Putamen (tissue), 1 donor: ENCODE measurements at places on chromosomes 12 and 14.

GRCh38 chr14:47252802-47253201 is 422.6 kb downstream of the MDGA2 start:
- no peak for DNase-seq

DNA sequence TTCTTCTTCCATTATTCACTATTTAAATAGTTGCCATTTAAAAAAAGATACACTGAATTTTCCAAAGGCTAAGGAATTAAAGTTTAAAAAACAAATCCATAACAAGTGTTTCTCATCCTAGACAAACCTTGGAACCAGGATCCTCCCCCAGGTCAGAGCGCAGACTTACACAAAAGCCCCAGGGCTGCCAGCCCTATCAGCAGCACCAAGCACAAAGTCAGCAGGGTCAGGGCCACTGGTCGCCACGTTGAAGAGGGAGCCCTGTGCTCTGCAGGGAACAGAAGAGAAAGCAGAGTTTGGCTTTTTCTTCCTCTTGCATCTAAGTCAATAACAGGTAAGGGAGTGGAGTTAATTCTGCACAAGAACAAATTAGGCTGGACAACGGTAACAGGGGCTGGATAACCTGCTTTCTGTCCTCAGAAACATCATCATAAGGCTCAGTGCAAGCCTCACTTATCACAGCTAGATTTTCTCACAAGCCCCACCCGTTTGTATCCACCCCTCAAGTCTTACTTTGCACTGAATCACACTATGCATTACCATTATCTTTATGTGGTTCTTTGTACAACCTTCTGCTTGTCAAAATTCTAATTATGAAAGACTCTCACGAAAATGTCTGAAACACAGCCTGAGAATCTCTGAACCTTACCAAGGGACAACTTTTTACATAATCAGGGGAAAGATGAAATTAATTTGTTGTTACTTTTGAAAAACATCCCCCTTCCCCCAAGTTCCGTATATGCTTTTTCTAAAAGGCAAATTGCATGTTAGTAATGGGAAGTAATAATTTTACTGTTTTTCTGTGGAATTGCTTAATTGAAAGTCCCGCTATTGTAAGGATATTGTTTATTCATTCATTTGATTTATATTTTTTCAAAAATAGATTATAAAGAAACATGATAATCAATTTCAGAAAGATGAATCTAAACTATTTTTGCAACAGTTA is 9.6 kb downstream of the CLEC1A start:
- DNase-seq = no peak

DNA sequence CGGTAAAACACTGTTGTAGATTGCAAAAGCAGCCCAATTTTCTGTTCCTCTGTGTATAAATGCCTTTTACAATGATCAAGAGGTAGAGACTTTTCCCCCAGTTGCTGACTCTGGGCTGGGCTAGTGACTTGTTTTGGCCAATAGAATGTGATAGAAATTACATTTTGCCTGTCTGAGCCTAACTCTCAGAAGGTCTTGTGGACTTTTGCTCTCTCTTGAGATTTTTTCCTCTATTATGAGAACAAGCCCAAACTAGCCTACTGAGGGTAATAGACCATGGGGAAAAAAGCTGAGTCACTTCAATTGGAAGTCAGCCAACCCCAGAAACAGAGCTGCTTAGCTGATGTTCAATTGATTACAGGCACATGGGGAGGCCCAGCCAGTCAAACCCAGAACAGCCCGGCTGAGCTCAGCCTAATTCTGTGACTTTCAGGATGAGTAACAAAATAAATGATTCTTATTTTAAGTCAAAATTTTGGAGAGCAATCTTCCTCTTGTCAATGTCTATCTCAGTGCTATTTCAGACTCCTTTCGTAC is 61.4 kb downstream of the MYF5 start:
- peak; percentile 45 for DNase-seq

GRCh38 chr12:3727877-3728632 is 24.9 kb downstream of the CRACR2A start:
- DNase-seq = no peak

GRCh38 chr14:78319406-78319805 is 149.2 kb downstream of the NRXN3 start:
- DNase-seq = no peak

DNA sequence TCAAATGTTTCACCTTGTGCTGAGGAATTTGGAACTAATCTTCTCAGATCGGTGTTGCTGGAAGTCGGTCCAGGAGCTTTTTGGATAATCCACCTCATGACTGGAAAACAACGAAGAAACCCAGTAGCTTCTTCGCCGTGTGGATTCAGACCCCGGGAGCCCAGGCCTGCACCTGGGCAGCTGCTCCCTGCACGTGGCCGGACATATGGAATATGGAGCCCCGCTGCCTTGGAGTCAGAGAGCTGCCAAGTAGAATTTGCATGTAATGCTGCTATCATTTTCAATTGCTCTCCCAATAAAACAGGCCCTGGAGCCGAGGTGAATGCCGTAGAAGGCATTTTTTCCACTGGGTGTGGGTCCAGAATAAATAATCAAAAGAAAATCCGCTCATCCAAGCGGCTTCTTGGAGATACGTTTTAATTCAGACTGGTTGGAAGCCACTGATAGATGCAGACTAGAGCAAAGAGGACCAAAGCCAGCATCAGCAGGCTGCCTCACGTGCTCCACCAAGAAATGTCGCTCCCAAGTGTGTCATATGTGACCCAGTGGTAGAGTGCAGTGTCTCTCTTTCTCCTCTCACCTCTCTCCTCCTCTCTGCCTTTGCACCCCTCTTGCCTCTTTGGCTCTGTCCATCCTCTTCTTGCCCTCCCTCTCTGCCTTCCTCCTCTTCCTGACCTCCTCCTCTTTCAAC is 115.3 kb downstream of the ZNF664 start:
- no peak for DNase-seq

- no peak for DNase-seq
Measured at GRCh38 chr14:33669111-33669510, 281.8 kb downstream of the EGLN3 start.

DNA sequence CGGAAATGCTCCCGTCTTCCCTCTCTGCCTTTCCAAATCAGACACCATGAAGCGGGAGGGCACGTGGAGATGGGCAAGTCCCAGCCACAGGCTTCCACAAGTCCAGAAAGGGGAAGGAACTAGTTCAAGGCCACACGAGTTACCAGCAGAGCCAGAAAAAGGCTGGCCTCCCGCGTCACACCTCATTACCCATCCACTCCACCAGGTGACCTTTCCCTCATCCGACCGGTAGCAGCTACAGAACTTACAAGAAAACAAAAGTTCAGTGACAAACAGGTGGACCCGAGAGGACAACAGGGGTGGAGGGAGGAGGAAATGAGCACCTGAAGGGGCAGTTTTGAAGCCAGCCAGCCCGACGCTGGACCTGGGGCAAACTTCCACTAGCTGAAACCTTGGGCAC is 46.9 kb downstream of the CHGA start:
- DNase-seq = no peak

- no peak for DNase-seq
Measured at GRCh38 chr12:125882141-125882540, 816.9 kb downstream of the AACS start.

DNA sequence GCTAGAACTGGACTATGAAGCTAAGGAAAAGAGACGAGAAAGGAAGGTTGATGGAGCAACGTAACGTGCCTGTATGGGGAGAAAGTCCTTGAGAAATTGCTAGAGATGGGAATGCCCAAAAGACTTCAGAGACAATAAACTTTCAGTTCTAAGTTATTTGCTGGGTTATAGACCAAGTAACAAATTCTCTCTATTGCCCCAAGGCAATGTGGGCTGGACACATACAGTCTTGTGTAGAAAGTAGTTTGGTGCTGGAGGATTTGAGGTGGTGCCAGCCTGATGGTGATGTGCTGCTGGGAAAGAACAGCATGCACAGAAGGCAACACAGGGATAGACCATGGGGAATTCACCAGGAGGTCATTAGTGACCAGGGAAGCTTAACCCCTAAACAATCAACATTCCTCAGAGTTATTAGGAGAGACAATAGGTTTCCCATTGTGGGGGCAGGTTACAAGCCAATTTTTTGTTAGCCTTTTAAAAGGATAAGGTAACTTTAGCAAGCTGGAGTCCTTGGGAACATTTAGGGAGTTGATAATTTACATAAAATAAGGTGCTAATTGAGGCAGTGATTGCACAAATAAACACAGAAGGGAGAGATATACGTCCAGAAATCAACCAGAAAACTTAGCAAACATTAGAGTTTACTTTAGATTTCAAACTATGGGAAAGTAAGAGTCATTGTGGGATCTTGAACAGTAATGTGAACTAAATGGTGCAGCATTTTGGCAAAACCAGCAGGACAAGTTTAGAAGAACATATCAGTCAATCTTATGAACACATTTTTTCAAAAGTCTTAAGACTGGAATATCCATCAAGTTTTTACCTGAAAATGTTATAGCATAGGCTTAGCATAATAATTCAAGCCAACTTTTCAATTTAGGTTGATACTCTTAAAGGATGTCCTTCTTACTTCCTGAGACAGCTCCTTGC is 61.4 kb downstream of the LMNTD1 start:
- no peak for DNase-seq

DNA sequence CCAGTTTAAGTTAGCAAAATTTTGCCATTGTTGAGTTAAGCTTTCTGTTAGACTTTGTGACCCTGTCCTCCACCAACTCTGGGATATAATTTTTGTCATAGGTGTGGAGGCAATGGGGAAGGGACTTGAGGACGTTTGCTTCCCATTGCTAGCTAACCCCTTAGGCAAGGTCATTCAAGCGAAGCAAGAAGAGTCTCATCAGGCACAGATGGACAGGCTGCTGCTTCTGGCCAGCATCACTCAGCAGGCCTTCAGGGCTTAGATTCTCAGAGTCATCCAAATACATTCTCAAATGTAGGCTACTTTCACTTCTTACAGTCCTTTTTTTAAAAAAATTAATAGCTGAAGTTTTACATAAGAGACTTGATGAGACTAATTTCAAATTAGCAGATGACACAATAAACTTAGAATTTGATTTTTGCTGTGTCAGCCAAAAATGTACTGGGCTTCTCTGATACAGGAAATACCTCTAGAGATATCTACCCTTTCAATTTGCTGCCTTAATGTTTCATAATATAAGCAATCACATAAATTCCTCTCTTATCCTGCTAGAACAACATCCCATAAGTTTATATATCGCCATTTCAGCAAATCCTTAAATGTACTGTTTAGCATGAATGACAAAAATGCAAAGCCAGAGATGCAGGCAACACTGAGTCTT is 875.2 kb downstream of the FLRT2 start:
- no peak for DNase-seq

GRCh38 chr12:50739611-50740010 is 24.3 kb upstream of the ATF1 start:
- DNase-seq = no peak

GRCh38 chr14:27881646-27882045 is 884.9 kb upstream of the FOXG1 start:
- DNase-seq = no peak

DNA sequence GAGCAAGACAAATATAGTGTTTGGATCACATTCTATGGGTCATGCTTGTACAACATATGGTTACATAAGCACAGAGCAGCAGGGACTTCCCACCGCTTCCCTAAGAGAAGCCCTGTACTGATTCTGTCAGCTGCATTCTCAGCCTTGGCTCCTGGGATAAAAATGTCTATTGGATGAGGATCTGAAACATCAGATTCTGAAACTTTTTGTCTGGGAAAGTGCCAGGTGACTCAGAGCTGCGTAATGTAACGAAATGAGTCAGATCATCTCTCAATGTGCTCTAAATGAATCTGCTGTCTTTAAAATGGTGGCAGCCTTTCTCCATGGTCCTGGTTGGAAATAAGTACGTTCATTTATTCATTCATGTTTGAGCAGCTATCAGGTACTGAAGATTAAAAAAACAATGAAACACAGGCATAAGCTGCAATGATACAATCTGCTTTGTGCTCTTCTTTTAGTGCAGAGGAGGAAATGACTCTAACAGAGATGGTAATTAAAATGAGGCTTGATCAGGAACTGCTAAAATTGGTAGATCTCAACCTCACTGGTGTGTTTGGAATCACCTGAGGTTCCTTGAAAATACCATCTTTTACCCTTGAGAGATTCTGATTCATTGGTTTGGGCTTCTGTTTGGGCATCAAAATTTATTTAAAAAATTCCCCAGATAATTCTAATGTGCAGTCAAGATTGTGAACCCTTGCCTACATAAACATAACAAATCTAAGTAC is 99.1 kb upstream of the NAP1L1 start:
- DNase-seq = peak; percentile 83

GRCh38 chr12:43288671-43289425 is 263.2 kb downstream of the ADAMTS20 start:
- no peak for DNase-seq

DNA sequence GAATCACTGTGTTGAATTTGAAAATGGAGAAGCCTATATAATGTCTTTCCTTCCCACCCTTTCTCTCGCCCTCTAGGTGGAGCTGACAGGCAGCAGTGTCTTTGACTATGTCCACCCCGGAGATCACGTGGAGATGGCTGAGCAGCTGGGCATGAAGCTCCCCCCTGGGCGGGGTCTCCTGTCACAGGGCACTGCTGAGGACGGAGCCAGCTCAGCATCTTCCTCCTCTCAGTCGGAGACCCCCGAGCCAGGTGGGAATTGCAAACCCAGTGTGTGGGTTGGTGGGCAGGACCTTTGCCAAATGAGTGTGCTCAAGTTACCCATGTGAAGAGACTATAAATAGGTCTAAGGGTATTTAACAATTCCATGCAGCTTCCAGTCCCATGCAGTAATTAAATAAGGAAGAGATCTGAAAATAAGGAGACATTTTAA is 274.7 kb downstream of the EGLN3 start:
- peak; percentile 56 for DNase-seq

DNA sequence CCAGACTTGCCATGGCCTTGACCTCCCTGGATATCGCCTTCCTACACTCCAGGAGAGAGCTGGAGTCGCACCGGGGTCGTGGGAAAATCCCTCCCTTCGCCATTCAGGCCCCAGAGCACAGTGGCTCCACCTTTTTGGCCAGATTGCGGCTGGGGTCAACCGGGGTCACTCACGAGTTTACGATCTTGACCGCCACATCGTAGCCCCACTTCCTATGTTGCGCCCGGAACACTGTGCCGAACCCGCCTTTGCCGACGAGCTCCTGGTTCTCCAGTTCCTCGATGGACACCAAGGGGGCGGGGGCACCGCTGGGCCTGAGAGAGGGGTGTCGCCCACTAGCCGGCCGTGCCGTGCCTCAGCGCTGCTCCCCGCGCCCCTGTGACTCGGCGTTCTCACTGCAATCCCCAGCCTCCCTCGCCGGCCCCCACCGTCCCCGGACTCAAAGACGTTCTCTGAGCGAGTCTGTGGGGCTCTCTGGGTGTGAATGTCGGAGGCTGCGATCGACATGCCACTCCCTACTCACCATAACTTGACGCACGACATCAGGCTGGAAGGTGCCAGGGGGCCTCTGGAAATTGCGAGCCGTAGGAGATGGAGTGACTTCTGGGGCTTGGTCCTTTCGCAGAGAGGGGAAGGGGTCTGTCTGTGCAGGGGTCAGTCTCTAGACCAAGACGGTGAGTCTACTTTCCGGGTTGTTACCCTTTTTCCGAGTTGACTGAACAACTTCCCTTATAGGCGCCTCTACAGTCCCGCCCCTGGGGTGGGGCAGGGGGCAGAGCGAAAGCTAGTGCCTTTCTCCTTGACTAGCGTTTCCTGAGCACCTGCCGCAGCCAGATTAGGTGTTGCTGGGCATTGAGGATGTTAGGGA is at the start of gene RIPK3:
Gene RIPK3 (minus strand): TSS at position 708 of the 868 bp plus-strand sequence. CDS start 165 bp downstream, at position 543.
- no peak for DNase-seq

GRCh38 chr12:64057706-64058105 is 164.4 kb downstream of the KICS2 start:
- no peak for DNase-seq
